Stimulated activated CD4-positive, alpha-beta T cell treated with anti-CD3 and anti-CD28 coated beads, Interleukin-2, amount 100 ng/mL, for 4 hours (primary cell): ENCODE measurements at places on chromosomes 2 and 18.

DNA sequence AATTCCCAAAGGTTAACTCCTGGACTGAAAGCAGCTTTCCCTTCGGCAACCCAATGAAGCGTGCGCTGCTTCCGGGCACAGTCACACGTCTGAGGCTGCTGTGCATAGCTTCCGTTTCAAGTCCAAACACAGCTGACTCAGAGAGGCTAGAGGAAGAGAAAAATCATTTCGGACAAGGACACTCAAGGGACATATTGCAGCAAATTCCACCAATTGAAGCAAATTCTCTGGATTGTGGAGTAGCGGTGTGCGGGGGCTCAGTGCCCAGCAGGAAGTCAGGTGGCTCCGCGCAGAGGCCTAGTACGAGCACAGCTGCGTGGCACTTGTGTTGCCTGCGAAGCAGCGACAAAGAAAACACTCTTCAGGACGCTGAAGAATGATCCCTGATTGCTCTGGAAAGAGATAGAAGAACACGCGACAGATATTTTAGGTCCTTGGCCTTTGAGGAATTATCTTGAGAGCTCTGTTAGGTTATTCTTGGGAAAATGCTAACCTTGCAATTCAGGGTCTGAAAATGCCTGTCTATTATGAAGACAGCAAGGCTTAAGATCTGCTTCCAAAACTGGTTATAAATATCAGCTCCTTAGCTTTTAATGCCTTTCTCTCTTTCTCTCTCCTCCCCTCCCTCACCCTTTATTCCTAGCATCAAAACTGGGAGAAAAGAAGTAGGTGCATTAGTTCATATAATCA is 352.6 kb upstream of the DLGAP1 start:
- DNase-seq = no peak

- no peak for DNase-seq
These were observed 133.0 kb upstream of the PGAP1 start for GRCh38 chr2:197059477-197059876.

DNA sequence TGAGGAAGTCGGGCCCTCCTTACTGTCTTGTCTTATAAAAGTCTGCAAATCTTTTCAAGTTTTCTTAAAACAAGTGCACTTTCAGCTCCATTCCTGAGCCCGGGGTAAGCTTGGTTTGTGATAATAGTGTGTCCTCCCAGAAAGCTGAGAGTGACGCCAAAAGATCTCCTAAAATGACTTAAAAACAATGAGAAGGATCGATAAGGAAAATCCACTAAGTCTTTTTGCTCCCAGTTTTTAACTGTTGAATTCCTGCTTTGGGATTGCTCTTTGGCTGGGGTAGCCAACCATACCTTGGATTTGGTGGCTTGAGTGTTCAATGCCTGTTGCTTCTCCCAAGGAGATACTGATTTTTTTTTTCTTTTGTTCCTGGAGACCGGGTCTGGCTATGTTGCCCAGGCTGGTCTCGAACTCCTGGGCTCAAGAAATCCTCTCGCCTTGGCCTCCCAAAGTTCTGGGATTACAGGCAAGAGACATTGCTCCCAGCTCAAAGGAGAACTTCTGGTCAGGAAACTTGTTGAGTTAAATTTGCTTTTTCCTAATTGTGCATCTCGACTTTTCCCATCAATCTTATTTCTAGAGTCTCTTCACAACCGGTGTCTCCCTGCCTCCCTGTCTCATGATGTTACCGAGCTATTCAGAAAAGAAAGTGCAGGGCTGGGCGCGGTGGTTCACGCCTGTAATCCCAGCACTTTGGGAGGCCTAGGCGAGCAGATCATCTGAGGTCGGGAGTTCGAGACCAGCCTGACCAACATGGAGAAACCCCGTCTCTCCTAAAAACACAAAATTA is 3.0 kb downstream of the TGIF1 start:
- DNase-seq = no peak

DNA sequence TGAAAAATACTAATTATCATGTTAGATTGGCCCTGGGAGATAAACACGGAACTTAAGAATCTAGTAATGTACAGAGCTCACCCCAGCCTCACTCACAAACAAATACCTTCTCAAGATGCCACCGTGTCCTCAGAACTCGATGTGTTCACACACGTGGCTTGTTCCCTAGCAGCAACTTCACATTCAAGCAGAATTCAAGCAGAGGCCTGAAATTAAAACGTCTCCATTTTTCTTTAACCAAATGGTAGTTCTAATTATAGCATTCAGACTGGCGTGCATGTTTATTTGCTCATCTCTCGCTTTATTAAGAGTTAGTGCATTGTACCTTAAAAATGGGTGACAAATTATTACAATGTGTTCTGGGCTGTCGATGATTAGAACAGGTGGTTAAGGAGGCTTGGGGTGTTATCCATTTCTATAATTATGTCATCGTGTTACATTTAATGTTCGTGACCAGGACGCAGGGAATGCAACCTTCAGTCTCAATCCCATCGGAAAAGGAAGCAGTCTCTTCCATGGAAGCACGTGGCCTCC is 57.3 kb upstream of the SLC66A3 start:
- no peak for DNase-seq

GRCh38 chr2:237892984-237893595 is 33.7 kb downstream of the RAMP1 start:
- no peak for DNase-seq

DNA sequence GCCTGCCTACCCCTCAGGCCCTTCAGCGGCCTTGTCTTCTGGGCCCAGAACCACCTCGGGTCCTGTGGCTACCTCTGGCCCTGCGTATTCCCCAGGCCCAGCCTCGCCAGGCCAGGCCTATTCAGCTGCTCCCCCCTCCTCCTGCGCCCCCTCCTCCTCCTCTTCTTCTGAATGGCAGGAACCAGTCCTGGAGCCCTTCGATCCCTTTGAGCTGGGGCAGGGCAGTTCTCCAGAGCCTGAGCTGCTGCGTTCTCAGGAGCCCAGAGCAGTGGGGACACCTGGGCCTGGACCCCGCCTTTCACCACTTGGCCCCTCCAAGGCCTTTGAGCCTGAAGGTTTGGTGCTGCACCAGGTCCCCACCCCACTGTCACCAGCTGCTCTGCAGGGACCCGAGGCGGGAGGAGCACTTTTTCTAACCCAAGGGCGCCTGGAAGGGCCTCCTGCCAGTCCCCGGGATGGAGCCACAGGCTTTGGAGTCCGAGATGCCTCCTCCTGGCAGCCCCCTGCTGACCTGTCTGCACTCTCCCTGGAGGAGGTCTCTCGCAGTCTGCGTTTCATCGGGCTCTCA is 14.7 kb downstream of the GAREM2 start:
- DNase-seq = no peak

GRCh38 chr18:7608174-7608550 is 41.0 kb downstream of the PTPRM start:
- no peak for DNase-seq

GRCh38 chr18:66958309-66958708 is 354.4 kb upstream of the CDH19 start:
- DNase-seq = no peak

DNA sequence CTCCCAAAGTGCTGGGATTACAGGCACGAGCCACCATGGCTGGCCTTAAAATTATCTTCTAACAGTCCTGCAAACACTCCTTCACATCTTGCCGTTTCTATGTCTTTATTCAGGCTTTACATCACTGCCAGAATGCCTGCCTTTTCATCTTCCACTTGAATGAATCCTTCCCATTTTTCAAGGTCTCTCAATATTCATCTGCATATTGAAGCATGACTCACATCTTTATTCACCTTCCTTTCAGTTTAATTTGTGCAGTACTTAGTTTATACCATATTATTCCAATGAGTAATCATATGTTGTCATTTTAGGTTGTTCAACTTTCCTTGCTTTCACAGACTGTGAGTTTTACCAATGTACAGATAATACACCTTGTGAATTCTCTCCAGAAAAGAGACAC is 510.1 kb upstream of the PIK3C3 start:
- DNase-seq = no peak

DNA sequence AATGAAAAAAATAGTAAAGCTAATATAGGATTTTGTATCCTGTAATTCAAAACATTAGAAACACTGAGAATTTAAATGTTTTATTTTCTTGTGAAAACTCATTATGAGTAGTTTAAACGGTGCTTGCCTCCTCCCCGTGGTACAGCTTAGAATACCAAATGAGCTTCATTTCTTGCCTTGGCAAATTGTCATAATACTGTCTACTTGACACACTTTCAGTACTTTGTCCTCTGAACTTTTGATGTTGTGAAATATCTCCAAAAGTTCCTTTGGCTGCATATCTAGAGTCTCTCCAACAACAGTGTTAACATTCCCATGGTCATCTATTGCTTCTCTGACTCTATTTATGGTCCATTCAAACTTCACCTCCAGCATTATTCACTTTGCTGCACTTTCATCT is 61.9 kb upstream of the EPB41L5 start:
- no peak for DNase-seq

DNA sequence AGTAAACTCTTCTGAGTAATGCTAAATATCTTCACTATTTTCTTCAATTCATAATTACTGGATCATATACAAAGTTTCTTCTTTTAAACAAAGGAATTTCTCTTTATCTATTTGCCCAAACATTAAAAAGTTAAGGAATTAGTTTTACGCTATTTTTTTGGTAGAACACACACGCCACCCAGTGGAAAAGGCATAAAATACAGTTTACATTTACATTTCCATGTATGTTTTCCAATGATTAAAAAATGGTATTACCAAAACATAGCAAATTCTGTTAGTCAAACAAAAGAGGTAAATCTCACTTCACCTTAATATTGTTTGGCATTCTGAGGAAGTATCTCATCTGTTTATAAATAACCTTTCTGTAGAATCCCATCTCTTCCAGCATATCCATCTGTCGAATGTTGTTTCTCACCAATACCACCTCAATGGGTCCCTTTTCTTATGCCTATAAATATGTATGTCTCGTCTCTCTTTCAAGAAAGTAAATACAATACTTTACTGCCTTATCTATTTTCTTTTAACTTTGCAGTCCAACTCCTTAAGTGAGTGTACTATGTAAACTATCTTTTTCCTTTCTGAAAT is 7.2 kb downstream of the BOLL start:
- DNase-seq = no peak

- no peak for DNase-seq
These were observed 18.0 kb downstream of the HJURP start for GRCh38 chr2:233836359-233836758.

DNA sequence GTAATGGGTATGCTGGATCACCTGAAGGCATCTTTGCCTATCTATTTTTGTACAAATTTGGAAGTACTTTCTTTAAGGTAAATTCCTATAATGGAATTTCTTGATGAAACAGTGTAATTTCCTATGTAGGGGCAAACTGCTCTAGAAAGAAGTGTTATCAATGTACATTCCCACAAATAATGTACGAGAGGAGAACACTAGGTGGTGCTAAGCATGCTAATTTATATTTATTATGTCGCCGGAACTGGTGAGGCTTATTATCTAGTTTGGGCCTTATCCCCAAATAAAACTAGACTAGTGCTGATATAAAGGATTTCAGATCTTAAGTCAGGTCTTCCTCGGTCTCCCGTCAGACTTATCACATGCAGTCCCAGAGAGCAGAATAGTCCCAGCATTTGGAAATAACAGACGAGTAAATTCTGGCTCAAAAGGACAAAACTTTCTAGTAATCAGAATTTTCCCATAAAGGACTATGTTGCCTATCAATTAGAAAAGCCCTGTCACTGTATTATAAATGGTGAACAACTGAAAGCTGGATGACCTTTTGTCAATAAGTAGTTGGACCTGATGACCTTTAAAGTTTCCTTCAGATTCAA is 86.9 kb upstream of the RBBP8 start:
- DNase-seq = no peak

- DNase-seq = no peak
These were observed 434.1 kb upstream of the HS6ST1 start for GRCh38 chr2:128752691-128753263.

GRCh38 chr2:177296040-177296439 is 31.5 kb upstream of the NFE2L2 start:
- DNase-seq = no peak

GRCh38 chr2:23700627-23701026 is 226.3 kb downstream of the ATAD2B start:
- no peak for DNase-seq

DNA sequence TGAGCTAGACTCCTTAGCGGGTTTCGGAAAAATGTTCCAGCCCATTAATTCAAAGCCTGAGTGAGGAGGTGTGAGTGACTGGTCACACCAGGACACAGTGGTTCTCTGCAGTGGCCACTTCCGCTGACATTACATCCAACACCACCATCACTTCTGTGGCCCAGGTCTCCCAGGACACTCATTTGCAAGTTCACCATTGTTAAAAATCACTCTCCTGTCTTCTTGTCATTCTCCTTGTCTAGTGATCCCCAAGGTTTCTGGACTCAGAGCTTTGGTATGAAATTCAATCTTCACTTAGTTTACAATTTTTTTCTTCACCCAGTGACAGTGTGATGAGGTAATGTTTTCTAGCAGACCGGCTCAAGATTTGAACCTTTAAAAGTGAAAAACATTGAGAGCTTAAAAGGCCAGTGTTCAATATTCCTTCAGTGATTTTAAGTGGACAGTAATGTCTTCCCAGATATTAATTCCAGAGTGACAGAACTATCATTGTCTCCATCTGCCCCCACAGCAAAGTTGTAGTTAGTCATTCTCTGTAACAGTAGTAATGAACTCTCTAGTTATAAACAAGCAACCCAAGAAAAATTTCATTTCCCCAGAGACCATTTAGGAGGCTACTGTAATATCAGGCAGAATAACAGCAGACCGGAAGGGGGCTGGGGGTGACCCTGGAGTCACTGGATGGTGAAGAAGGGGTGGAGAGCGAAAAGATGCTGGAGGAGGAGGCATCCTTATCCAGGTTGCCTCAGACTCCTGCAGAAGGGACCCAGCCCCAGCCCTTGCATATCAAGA is 164.9 kb downstream of the GFPT1 start:
- no peak for DNase-seq

- no peak for DNase-seq
These were observed 167.2 kb upstream of the RBBP8 start for GRCh38 chr18:22765896-22766295.

DNA sequence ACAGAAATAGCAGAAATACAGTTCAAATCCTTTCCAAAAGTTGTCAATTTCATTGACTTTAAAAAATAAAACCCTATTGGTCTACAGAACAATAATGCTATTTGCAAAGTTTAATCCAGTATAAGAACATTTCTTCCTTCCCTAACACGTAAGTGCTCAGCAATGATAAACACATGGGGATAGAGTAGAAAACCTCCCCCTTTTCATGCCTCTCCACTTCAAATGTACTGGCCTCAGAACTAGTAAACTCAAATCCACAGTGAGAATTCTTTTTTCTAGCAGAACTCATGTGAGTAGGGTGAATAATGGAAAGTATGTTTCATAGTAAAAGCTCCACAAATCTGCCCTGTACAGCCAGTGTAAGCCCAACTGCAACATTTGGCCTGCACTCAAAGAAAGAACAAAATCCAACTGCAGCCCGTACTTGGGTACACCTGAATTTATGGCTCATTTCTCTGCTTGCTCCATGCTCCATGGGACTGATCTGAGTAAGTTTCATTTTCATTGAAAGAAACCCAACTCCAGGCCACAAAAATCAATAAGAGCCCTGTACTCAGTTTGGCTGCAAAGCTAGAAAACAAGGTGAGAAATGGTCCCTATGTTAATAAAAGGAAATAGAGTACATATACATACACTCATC is 115.0 kb upstream of the RMDN2 start:
- no peak for DNase-seq
